ENCODE measurements at places on chromosomes 5 and 9.

DNA sequence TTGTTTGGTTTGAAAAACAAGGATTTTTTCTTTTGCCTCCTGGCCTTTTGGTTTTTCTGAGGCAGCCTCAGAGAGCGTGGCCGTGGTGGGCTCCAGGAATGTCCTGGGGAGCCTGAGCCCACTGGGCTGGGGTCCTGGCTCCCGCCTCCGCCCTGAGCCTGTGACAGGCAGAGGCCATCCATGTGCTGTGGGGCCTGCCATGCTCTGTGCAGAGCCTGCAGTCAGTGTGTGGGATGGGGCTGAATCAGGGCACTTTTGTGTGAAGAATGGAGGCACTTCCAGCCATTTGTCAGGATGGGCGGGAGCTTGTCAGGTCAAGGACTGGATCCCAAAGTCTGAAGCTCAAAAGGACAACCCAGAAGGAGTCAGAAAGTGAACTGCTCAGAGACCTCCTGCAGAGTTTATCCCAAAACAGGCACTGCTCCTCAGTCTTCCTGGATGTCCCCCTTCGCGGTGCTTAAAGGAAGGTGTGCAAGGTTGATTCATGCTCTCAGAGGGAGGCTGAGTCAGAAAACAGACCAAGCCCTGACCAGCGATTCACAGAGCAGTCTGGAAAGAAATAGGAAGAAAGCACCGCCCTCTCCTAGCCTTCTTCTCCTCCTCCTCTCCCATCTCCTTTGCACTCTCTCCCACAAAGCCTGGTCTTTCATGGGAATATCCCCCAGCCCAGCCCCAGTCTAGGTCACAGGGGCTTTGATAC, 53.2 kb downstream of the MVB12B start:
- DNase-seq, result no peak

- DNase-seq, result no peak
These were observed 17.3 kb downstream of the SPINK9 start for GRCh38 chr5:148352696-148353095.

DNA sequence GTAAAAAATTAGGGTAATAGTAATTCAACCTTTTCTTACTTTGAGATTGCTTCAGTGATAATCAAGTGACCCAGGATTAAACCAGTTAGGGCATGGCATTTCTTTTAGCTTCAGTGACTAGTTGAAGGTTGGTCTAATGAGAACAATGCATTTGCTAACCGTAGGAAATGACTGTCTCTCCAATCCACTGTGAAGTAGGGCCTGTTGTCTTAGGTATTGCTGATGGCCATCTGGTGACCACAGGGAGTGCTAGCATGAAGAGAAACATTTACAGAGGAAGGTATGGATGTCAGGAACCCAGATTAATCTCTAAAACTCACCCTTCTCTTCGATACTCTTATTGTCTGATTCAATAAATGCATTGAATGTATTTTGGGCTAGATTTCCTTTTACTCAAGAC, 535.9 kb upstream of the SEMA6A start:
- DNase-seq, result no peak

DNA sequence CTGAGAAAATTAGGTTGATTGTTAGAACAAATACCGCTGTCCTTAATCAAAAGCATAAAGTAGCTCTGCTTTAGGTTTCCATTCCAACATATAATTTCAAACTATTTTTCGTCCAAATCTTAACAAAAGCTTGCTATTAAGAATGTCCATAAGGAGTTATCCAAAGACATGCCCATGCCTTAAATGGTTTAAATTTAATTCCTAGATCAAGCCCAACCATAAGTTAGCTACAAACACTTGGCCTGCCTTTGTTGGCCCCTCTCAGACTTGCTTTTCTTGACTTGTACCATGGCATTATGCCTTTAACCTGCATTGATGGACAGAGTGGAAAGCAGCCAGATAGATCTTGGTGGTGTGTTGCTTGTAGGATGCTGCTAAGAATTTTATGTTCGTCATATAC, 8.8 kb downstream of the GARNL3 start:
- no peak for DNase-seq

- DNase-seq, result no peak
These were observed 893.5 kb upstream of the NUDT12 start for GRCh38 chr5:104456122-104456521.

DNA sequence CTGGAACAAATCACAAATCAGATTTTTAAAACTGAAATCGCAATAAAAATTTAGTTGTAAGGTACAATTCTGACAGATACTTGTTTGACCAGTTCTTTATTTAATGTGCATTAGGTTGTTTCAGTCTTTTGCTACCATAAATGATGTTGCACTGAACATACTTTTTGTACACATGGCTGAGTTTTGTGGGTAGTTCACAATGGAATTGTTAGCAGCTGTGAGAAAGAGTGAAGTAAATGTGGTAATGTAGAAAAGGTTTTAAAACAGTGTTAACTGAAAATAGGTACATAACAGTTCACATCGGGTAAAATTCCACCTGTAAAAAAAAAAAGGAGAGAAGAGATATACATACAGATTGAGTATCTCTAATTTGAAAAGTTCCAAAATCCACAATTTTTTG, 25.6 kb downstream of the MRPS27 start:
- DNase-seq, result no peak

GRCh38 chr5:113663879-113664541, 150.5 kb downstream of the YTHDC2 start:
- no peak for DNase-seq

- no peak for DNase-seq
These were observed 95.4 kb downstream of the CAVIN4 start for GRCh38 chr9:100673249-100673648.

All from activated CD4-positive, alpha-beta T cell treated with anti-CD3 and anti-CD28 coated beads, Interleukin-2, amount 50 U/mL, for 24 hours (primary cell).